Activated CD4-positive, alpha-beta T cell treated with anti-CD3 and anti-CD28 coated beads, Interleukin-2, amount 50 U/mL, for 24 hours (primary cell): ENCODE measurements at places on chromosomes 1 and 21.

DNA sequence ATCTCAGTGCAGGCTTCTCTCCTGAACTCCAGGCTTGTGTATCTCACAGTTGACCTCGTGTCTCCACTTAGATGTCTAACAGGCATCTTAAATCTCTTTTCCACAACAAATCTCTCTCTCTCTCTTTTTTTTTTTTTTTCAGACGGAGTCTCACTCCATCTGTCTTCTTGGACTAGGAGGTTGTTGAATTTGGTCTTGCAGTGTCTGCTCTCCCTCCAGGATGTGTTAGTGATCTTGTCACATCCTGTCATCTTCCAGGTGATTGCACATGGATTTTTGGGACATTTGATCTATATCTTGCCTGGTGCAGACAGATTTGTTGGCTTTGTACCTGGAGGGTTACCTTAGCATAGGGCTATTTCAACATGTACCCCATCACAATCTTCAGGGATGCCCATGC, 26.5 kb upstream of the KCNA10 start:
- no peak for DNase-seq

DNA sequence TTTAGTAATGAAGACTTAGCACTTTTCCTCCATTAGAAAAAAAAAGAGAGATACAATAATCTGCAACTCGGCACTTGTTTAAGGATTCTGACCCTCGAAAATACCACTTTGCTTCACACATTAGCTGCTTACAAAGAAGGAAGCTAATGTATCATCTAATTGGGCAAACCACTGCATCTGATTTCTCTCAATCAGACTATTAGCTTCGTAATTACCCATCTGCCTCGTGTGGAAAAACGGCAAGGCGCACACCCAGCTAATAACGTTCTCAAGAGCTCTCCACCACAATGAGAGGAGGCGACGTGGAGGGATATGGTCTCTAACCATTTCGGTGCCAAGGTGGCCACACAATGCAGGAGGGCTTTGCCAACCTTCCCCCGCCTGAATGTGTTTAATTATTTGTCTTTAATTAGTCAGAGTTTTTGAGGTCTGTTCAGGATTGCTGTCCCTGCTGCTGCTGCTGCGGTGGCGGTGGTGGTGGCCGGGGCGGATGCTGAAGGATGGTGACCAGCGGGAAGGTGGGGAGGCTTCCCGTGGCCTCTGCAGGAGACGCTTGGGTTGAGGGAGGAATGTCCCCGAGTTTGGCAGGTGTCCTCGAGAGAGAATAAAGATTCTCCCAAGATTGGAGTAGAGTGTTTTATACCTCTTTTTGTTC, 374.5 kb downstream of the RPS6KC1 start:
- no peak for DNase-seq

DNA sequence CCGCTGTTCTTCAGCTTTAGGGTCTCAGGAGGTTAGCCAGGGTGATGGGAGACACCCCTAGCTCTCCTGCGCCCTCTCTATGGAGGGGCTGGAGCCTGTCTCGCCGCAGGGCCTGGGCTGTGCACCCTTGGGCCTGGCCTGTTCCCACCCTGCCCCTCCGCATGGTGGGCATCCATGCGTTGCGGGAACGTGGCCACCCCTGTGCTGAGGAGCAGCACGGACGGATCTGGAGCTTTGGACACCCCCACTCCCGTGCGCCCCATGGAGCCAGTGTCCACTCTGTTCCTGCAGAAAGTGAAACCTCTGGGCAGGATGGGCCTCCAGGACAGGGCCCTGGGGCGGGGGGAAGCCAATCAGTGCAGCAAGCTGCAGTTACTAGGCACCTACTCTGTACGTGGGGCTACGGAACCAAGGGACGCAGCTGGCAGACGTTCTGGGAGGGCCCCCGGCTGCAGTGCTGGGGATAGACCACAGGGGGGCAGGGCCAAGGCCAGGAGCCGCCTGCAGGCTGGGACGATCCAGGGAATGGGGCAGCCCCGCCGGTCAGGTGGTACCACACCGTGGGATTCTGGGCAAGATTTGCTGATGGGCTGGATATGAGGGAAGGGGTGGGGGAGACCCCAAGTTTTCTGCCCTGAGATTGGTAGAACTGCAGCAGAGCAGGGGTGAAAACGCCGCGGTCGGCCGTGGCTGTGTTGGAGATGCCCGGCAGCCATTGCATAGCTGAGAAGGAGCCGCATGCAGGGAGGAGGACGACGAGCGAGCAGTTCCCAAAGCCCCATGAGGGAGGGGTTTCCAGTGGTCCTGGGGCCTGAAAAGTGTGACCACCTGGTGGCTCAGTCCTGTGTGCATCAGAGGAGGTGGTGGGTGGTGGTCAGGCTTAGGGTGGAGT, 43.3 kb downstream of the TP73 start:
- DNase-seq = peak; percentile 6

GRCh38 chr1:93588206-93588605, 93.4 kb downstream of the BCAR3 start:
- DNase-seq = no peak

DNA sequence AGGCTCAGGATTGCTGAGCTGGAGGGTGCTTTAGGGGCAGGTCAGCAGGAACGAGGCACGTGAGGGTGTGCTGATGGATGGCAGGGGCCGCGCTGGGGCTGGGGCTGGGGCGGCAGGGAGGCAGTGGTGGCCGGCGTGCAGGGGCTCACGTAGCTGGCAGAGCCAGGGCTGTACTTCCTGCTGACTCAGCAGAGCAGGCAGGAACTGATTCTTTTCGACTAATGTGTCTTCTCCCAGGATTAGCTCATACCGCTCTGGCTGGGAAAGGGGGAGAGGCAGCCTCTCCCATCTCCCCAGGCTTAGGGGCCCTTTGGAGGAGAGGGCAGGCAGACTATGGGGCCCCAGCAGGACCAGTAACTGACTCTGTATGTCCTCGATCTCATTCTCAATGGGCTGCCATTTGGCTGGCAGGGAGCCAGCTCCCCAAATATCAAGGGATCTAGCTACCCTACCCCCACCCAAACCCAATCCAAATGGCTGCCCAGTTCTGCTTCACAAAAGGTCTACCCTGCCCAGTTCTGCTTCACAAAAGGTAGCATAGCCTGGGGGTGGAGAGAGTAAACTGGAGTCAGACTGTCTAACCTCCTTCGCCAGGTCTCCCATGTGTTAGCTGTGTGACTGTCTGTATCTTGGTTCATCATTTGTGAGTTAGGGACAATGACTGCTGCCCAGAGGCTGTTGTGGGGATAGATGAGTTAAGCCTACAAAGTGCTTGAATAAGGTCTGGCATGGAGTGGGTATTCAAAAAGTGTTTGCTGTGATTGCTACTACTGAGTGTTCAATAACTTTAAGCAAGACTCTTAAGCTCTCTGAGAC, 100.1 kb upstream of the SLC2A1 start:
- DNase-seq = no peak

DNA sequence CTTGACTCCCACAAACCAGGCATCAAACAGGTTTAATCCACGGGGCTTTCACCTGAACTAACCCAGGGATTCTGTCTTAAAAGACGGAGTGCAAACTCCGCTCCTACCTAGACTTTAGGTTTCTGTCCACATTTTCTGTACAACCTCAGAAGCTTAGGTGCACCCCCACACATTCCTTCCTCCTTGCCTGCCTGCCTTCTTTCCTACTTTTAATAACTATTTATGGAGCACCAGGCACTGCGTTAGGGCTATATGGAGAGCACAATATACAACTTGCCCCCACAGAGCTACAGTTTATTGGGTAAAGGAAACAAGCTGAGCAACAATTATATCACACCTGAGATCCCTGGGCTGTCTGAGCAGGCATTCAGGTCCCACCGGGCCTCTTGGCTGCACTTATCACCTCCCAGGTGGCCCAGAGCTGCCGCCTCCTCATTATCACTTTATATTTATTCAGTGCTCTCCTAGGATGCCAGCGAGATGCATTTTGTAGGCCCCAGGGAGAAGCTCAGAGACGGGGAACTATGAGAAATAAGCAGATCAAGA, 64.1 kb downstream of the DNTTIP2 start:
- no peak for DNase-seq

- DNase-seq = no peak
Observed at GRCh38 chr1:237296861-237297260, 254.9 kb downstream of the RYR2 start.

DNA sequence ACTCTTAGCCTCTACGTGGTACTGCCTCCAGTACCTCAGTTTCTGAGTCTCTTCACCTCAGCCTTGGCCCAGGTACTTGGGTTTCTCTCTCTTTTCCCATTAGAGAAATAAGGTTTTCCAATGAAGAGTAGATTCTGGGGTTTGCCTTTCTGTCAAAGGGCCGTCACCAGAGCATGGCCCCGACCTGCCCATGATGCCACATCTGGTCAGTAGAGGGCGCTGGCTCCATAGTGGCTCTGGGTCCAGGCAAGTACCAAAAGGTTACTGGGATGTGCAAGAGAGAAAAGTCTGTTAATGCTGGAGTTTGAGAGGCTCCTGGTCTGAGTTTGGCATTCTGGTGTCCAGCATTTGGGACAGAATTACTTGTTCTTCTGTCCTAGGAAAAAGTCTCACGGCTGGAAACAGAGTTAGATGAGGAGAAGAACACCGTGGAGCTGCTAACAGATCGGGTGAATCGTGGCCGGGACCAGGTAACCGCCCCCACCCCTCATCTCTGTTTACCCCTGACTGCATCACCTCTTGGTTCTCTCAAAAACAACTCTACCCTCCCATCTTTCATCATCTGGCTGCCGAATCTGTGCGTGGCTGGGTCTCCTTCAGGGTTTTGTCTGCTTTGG, 5.3 kb upstream of the TUFT1 start:
- DNase-seq = peak; percentile 63

DNA sequence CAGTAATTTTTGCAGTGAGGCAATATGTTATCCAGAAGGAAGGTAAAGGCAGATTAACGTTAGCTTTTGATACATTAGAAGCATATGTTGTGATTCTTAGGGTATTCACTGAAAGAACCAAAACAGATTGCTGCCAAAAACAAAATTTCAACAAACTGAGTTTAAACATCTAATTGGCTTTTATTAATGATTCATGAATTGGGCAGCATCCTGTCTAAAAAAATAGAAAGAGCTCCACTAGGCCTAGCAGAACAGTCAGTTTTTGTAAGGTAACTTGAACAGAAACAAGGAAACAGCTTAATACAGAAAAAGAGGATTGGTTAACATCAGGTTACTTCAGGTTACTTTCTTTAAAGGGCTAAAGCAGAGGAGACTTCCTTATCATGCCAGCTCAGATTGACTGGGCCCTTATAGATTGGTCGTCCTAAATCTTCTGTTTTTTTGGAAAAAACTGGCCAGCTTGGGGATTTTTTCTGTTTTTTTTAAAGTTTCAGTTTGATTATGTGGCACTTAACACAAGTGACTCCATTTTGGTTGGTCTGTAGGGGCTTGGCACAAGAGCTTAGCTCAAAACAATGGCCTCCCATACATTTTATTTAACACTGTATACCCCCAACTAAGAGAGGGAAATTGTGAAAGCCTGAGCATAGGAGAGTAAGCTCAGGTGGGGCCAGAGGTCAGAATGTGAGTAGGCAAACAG, 36.8 kb upstream of the GALNT2 start:
- no peak for DNase-seq

DNA sequence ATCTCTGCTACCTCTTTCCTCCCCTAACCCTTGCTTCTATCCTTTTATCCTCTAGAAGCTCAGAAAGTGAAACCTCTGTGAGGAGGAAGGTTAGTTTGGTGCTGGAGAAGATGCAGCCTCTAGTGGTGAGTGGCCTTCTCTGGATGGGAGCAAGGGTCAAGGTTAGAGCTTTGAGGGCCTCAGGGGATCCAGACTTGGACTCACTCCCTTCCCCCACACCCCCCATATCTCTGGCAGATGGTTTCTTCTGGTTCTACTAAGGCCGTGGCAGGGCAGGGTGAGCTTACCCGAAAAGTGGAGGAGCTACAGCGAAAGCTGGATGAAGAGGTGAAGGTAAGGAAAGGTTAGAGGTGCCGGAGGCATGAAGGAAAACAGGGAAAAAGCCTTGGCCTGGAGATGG, 9.2 kb downstream of the CGN start:
- DNase-seq = no peak

GRCh38 chr1:10598389-10598702, 123.6 kb downstream of the PEX14 start:
- no peak for DNase-seq
